ENCODE measurements at places on chromosomes 4 and X.

DNA sequence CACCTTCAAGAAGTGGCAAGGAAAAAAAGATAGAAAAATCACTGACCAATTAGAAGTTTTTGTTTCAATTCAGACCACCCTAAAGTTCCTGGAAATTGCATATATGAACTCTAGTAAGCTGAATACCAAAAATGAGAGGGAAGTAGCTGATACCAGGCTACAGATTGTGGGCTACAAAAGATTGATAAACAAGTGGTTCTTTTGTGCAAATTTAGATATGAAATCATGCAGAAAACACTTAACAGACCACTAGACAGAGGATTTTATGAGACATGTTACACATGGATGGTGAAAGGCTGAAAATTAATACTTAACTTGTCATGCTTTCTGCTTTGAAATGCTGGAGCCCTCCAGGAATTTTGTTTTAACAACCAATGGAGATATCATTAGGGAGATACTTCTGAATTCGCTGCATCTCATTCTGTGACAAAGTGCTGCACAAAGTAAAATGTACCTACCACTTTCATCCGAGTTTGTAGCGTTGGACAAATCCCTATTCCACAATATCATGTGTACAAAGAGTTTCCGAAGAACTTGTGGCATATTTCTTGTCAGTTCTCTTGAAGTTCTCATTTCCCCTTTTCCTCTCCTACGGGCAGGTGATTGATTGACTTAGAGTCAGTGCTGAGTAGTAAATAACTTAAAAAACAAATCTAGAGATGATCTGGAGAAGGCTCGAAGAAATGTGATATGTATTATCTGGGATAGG, 235.0 kb downstream of the PALLD start:
- DNase-seq = no peak

- DNase-seq = peak; percentile 7
Measured at GRCh38 chrX:153642051-153642654, 4.8 kb upstream of the DUSP9 start.

- DNase-seq = no peak
Measured at GRCh38 chr4:187504974-187505797, 490.4 kb upstream of the ZFP42 start.

DNA sequence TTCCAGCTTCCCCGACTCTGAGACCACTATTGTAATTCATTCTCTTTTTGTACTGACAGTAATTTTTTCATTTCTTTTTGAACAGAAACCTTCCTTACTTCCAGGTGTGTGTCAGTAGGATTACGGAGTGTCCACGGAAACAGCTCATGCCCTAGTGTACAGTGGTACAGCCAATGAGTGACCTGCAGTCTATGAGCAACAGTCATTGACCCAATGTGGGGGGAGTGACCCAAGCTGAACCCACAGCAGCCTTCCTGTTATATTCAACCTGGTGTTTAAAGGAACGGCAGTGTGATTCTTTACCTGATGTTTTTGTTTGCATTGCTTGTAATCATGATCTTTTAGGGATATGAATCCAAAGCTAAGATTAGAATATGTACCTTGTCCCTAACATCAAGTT, 1.2 kb downstream of the H2BW2 start:
- DNase-seq = no peak

DNA sequence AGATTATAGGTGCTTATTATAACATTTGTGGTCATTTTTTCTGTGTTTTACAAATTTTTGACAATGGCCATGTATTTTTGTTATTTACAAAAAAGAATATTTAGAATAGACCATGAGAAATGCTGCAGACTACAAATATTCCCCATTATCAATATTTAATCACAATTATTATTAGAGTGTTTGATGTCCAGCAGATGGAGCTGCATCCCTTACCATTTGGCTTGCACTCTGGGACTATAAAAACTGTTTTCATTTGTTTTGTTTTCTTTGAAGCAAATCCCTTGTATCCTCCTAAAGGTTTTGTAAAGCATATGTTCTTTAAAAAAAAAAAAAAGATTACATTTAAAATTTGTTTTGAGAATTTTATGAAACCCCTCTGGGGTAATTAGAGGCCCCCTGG, 85.6 kb upstream of the CXorf66 start:
- DNase-seq = no peak

GRCh38 chr4:124499261-124499660, 213.3 kb downstream of the ANKRD50 start:
- DNase-seq = no peak

GRCh38 chr4:99180382-99181070, 36.4 kb upstream of the ADH4 start:
- no peak for DNase-seq
